Stimulated activated CD8-positive, alpha-beta memory T cell treated with anti-CD3 and anti-CD28 coated beads, Interleukin-2, amount 100 ng/mL, for 1 hour (primary cell): ENCODE measurements at places on chromosomes 7 and 10.

- DNase-seq: no peak
These were observed 61.6 kb downstream of the KCNMA1 start for GRCh38 chr10:77576007-77576367.

GRCh38 chr10:60459701-60460457 lies 70.2 kb upstream of the ANK3 start:
- no peak for DNase-seq

- DNase-seq: no peak
These were observed 186.0 kb upstream of the GDF10 start for GRCh38 chr10:47113907-47114500.

DNA sequence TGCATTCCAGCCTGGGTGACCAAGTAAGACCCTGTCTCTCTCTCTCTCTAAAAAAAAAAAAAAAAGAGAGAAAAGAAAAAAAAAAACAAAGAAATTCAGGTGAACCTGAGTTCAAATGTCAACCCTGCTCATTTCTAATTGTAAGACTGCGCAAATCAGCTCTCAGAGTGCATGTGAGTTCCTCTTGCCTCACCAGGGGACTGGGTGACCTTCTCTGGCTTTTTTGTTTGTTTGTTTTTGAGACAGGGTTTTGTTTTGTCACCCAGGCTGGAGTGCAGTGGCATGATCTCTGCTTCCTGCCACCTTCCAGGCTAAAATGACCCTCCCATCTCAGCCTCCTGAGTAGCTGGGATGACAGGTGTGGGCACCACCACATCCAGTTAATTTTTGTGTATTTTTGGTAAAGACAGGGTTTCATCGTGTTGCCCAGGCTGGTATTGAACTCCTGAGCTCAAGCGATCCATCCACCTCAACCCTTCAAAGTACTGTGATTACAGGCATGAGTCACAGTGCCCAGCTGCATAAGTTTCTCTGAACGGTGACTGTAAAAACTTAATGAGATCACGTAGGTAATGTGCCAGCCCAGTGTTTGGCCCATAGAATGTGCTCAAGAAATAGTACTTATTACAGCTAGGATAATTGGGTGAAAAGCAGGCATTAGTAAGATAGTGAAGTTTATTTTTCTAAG lies 45.3 kb upstream of the BAMBI start:
- no peak for DNase-seq

DNA sequence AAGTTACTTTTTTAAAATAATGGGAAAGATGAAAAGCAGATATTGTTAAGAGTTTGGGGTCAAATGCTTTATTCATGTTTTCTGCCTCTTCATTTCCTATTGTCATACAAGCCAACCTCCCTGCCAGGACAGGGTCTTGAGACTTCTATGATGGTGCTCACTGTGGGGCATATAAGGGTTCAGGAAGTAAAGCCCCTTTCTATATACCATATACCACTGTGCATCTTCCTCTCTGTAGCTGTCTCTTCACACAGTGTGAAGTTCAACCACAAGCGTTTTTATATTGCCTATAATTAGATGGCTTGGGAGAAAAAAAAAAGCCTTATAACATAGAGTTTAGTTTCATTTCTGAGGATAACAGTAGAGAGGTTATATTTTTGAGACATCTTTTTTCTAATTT lies 389.8 kb upstream of the SORCS1 start:
- no peak for DNase-seq

GRCh38 chr10:131960631-131961046 lies 21.1 kb downstream of the BNIP3 start:
- DNase-seq: no peak

DNA sequence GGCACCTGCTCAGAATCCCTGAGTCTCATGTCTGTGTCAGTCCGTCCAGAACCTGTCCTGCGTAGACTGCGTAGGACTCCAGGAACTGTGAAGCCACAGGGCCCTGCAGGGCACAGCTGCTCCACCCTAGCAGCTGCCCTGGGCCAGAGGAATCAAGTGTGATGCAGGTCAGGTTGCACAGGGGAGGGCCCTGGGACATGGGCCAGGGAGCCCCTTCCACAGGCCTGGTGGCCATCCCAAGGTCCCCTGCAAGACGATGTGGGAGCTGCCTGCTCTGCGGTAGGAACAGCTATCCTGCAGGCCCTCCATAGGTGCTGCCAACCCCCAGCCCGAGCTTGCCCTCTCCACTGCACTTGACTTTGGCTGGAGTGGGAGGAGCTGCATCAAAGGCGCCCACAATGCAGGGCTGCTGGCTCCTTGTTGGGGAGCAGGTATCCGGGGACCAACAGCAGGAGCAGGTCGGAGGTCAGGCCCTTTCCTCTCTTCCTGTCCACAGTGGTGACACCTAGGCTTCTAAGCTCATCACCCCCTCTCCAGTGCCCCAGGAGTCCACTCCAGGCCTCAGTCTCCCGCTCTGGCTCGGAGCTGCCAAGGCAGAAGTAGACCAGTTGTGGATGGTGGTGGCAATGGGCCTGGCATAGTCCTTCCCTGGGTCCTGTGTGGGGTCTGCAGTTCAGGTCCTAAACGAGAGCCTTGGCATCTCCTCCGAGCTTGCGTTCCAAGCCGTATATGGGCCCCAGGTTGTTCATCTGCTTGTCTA lies 149.1 kb downstream of the MAPK8 start:
- DNase-seq: no peak

DNA sequence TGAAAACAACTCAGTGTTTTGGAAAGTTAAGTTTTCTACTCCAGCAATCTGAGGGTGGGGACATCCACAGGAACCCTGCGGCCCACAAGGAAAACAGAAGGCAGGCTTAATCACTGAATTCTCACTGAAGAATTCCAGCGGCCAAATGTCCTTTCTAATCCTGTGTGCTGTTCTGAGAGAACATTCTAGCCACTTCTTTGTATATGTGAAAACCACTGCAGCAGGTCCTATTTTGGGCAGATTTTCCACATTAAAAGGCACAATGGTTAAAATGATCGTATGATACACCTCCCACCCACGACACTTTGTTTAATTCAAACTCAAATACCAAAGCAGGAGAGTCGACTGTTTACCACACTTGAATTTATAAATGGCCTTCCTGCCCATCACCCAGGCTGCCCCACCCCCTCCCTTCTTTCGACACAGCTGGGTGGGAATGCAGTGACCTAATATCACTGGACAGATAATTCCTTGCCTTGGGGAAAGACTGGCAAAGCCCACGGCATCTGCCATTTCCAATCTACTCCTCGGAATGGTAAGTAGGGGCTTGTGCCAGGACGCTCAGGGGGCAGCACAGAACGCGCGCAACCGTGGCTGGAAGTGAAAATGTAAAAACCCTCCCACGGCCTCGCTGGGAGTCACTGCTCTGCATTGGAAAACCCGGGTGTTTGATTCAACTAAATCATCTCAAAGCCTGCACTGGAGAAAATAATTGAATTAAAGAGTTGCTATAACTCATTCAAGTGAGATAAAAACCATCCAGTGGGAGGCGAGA lies 67.0 kb downstream of the CTBP2 start:
- no peak for DNase-seq

- no peak for DNase-seq
These were observed 65.7 kb upstream of the KMT2C start for GRCh38 chr7:152501506-152501905.

DNA sequence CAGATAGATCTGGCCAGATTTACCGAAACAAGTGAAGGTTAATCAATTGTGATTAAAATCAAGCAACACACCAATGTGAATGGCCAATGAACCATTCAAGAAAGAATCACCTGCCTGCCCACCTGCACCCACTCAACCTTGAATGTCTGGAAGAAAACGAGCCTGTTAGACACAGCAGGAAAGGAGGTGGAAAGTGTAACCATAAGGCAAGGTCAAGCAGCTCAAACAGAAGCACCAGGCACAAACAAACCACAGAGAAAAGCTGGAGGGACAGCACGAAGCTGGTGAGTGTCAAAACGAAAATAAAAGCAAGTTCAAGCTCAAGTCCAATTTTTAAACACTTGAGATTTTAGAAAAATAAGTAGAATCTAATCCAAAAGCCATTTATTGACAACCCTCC lies 64.9 kb downstream of the STEAP1B start:
- no peak for DNase-seq

DNA sequence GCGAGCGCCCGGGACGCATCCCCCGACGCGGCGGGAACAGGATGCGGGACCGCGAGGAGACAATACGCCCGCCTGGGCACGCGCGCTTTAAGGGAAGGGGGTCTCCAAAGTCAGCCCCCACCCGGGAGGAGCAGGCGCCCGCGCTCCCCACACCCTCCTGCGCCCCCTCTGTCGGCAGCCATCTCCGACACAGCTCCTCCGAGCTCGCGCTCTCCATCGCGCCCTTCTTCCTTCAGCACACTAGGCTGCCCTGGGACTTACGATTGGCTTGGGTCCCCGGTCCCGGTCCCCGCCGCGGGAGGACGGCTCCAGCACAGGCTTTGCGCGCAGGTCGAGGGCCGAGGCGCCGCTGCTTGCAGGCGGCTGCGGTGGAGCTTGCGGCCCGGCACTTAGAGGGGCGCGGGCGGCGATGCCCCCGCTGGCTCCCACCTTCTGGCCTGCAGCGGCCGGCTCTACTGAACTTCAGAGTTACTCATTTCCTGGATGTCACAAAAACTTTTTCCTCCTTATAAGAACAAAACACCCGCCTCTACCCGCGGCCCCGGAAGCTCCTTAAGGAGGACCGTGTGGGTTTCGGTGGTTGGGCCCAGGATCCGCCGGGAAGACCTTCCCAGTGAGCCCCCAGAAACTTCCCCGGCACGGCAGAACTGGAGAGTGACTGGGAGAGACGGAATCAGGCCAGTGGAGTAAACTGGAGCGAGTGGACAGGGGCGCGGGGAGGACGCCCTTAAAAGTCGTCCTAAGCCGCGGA lies at the start of gene ITPRIP:
TSS of gene ITPRIP (minus strand) at position 481 of the 751 bp plus-strand sequence. CDS start 22,414 bp downstream, outside the sequence.
- peak; percentile 58 for DNase-seq
